ENCODE measurements at places on chromosomes 6 and 20. TPM values are rescaled to one million over a fixed set of nuclear protein-coding genes. Genes with fewer than 3 reads are reported as not detected.

- no peak for DNase-seq
Measured at GRCh38 chr20:51286758-51287157, 255.8 kb downstream of the NFATC2 start.

GRCh38 chr6:135085700-135086413 lies 31.2 kb upstream of the HBS1L start:
- no peak for DNase-seq

DNA sequence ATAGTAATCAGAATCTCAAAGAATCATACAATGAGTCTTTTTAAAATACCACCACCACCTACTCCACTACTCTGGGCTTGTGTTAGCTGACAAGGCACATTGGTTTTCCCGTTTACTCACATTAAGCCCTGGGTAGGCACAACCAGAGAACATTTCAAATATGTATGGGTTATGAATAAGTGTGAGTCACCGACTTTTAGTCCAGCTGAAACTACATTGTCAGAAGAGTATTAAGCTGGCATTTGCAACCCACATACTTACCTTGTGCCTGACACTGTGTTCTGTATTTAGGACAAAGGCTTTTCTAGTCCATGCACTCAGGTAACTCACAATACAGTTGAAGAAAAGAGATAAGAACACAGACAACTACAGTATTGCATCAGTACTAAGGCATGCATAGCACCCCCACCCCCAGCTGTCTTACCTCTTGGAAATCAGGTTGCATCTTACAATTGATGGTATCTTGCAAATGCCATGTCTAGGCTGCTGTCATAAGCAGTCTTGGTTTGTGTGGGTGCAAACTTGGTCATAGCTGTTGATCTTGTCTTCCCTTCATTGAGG lies 40.3 kb upstream of the AHI1 start:
- DNase-seq = peak; percentile 20

GRCh38 chr20:51175156-51175555 lies 152.2 kb upstream of the KCNG1 start:
- no peak for DNase-seq

BHLHE23 gene
- not detected for total RNA-seq

DNA sequence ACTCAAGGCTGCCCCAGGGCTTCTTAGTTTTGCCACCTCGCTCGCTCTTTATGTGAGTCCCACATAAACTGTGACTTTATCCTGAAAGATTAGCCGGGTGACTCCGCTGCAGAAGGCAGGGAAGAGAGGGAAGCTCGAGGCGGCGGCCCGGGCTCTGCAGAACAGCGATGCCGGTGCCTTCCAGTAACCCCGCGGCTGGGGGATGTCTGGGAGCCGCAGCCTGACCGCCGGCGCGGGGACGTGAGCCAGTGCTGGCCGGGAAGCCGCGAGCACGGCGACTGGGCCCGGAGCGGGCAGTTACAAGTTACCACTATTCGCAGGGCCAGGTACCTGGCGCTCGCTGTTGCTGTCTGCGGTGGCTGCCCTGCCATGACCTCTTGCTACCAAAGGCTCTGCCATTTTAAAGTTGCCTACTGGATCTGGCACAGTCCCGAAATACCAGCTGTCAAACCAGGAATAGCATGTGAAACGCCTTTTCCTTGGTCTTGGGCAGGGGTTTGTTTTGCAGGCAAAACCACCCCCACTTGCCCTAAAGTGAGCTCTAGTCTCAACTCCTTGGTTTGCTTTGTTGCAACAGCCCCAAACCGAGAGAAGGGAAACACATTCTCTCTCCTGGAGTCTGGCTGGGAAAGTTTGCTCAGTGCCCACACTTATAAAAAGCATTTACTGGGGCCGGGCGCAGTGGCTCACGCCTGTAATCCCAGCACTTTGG lies 124.0 kb upstream of the SLC2A12 start:
- DNase-seq = no peak

- no peak for DNase-seq
Measured at GRCh38 chr20:57326667-57327455, 2.7 kb upstream of the SPO11 start.

CD164 gene
- 246 TPM for total RNA-seq

DNA sequence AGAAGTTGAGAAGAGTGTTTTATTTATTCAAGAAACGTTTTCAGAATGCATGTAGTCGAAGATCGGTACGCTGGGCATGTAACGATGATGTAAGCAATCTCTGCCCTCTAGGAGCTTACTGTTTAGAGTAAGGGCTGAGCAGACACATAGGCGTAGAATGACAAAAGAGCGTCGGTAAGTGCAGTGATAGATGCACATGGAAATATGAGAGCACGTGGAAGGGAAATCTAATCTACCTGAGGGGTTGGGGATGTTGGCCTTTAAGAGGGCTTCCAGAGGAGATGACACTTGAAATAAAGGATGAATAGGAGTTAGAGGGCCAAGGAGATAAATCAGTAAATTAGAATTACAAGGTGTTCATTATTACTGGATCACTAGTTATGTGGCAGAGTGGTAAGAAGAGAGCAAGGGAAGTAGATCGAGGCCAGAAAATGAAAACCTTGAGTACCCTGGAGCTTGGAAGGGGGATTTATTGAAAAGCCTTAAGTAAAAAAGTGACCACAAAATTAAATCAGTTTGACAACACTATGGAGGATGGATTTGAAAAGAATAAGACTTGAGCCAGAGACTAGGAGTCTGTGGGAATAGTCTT lies 782 bp downstream of the TRMT11 start:
- no peak for DNase-seq

TRIM27 gene
- 69.2 TPM for total RNA-seq

GRCh38 chr6:145544041-145544440 lies 191.3 kb downstream of the EPM2A start:
- no peak for DNase-seq

DNA sequence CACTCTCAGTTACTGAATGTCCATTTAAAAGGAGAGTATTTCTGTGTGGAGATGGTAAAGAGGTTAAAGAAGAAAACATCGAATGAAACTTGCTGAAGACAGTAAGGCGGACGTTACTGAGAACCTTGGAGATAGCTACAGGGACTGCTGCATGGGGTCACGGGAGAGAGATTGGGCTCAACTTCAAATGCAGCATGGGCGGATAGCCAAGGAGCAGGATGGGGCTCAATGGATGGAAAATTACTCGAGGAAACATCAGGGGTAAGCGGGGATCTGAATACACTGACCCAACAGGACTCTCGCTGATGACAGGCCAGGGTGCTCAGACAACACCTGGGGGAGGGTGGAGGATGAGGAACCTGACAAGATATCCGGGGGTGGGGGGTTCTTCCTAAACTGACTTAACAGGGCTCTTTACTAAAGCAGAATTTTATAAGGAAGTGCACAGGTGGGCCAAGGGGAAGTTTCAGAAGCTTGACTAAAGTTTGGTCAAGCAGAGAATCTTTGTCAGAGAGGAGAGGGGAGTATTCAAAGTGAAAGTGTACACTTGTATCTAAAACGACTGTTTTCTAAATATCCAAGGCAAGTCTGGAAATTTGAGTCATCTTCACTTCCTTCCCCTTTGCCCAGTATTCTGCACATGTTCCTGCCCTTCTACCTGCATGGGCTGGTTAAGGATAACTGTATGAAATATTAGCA lies 22.8 kb downstream of the ECT2L start:
- DNase-seq = no peak

GRCh38 chr6:36326356-36326995 lies 10.2 kb downstream of the BNIP5 start:
- DNase-seq = no peak

GRCh38 chr6:27777614-27778355 lies 134.4 kb downstream of the OR2B2 start:
- DNase-seq = no peak

- no peak for DNase-seq
Measured at GRCh38 chr6:33720998-33721397, 9.5 kb upstream of the UQCC2 start.

NFATC2 gene
- 63.0 TPM for total RNA-seq

GRCh38 chr20:17202673-17203072 lies 24.2 kb upstream of the PCSK2 start:
- no peak for DNase-seq

SUPT3H gene
- 14.6 TPM for total RNA-seq

PSMB9 gene
- total RNA-seq = 255 TPM

GRCh38 chr6:11389977-11390376 lies 147.6 kb upstream of the TMEM170B start:
- no peak for DNase-seq

SNAP91 gene
- not detected for total RNA-seq

DNA sequence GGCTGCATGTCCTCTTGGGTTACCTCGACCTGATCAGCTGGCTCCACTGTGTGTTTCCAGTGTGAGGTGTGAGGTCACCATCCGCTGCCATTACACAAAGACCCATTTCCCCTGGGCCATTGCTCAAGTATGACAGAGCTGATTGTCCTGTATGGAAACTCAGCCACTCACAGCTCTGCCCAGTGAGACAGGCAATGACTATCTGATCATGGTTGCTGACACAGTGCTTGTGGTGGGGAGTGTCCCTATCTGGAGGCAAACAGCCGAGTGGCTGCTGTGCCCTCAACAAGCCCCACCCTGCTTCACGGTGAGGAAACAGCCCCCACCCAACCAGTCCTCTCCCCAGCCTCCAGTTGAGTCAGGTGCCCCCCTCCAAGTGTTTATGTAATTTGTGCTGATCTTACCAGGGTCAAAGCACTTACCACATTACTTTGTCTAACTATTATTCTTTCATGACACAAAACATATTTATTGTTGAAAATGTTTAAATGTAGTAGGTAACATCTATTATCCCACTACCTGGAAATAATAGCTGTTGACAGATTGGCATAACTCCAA lies 11.7 kb upstream of the MAPK13 start:
- peak; percentile 59 for DNase-seq

OR2B6 gene
- total RNA-seq = not detected

SIGLEC1 gene
- 0.18 TPM for total RNA-seq

DNA sequence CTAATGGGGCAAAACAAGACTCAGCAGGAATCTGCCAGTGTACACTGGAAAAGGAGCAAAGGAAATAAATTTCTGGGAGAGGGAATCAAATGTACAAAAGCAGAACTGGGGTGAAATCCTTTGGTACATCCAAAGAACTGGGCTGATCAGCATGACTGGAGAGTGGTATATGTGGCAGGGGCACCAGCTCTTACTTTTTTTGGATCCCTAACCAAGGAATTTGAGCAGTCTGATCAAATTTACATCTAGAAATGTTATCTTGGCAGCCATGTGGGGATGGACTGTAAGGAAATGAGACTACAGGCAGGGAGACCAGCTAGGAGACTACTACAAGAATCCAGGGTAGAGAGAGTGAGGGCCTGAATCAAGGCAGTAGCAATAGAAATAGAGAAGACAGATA lies 1.2 kb upstream of the ZSCAN31 start:
- DNase-seq = no peak

ABHD16B gene
- not detected for total RNA-seq

DNA sequence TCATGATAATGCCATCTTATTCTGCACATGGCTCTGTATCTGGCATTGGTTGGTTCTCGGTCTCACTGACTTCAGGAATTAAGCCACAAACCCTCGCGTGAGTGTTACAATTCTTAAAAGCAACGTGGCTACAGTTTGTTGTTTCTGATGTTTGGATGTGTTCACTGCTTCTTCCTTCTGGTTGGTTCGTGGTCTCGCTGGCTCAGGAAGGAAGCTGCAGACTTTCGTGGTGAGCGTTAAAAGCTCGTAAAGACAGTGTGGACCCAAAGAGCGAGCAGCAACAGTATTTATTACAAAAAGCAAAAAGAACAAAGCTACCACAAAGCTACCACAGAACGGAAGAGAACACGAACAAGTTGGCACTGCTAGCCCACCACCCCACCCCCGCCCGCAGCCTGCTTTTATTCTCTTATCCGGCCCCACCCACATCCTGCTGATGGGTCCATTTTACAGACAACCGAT lies 51.1 kb downstream of the MYLIP start:
- peak; percentile 27 for DNase-seq

DNA sequence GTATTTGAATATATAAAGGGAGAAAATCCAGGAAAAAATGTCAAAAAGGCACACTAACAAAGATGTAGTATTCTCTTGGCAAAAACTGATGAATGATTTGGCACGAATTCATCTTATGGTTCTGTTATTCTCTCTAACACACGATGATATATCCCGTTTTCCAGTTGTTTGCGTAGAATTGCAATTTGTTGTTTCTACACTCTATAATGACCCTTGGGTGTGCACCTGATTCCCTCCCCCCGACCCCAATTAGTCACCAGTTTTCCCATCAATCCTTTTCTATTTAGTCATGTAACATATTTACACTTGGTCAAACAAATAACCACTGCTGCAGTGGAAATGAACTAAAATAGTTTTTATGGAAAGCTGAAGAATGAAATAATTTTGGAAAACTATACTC lies 1.5 kb upstream of the ARID1B start:
- DNase-seq = no peak

VIP gene
- not detected for total RNA-seq

Measured in CD8-positive, alpha-beta memory T cell (primary cell).